ENCODE measurements at places on chromosomes 1 and 21. TPM values are rescaled to one million over a fixed set of nuclear protein-coding genes. Genes with fewer than 3 reads are reported as not detected.

Gene RNU1-3
- total RNA-seq, result not detected

Gene TMEM63A
- 7.4 TPM for total RNA-seq

Gene USH2A
- total RNA-seq, result not detected

Gene RNF207
- 19.3 TPM for total RNA-seq

Gene CFAP107
- not detected for total RNA-seq

Gene TRIM58
- not detected for total RNA-seq

Gene HCRTR1
- total RNA-seq, result not detected

Gene PAQR6
- total RNA-seq, result 3.3 TPM

Gene OPN3
- 55.1 TPM for total RNA-seq

Gene CFHR3
- 0.23 TPM for total RNA-seq

Measured in A549 treated with CpdA at 1 μM for 4 hours (cell line).